Panc1 (cell line): ENCODE measurements at places on chromosomes 1 and 21.

DNA sequence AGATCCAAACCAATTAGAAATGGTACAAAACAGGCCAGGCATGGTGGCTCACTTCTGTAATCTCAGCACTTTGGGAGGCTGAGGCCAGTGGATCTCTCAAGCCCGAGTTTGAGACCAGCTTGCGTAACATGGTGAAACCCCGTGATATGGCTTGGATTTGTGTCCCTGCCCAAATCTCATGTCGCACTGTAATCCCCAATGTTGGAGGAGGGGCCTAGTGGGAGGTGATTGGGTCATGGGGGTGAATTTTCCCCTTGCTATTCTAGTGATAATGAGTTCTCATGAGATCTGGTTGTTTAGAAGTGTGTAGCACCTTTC, 7.0 kb upstream of the VASH2 start:
- no peak for DNase-seq

DNA sequence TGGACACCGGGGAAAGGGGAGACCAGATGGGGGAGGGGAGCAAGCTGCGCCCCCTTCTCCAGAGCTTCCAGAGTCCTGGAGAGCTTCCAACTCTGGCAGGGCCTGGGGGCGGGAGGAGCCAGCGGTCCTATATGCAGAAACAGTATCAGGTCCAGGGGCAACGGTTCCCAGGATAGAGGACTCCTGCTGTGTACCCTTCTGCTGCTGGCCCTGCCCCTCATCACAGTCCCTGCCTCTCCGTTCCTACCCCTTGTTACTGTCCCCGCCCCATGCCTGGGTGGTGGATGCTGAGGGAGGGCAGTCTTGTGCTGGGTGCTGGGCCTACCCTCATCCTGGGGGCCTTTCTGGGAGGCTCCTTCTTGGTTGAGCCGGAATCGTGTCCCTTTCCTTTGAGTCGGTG, 19.2 kb upstream of the PEX10 start:
- no peak for DNase-seq

DNA sequence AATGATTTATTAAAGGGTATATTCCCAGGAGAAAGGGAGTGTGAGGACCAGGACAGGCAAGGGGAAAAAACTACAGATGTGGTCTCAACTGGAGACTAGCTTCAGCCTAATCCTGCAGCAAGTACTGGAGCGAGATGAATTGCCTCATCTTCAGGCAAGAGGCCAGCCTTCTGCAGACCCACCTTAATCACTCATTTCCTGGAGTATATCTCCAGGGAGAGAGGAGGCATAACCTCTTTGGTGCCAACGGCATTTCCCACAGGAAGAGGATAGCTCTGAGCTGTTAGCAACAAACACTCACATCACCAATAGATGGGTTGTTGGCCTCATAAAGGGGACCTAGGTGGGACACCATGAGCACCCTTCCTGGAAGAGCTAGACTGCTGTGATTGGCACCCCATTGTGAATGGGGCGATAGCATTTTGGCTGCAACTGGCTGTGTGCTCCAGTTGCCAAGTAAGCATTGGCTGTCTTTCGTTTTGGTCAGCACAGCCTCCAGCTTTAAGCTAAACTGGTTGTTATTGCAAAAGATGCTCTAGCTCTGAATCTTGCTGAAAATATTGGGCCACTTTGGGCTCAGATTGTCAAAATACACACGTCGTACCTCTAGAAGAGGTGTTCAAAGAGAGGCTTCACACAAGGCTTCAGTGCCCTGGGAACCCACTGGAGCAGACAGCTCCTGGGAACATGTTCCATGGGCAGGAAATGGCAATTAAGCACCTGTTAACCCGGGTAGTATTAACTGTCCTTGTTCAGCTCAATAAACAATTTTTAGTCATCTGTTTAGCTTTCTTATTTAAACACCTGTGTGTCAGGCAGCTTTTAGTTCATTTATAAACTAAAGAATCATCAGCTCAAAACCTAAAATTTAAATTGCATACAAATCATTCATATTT, 314.8 kb upstream of the C1orf87 start:
- no peak for DNase-seq

DNA sequence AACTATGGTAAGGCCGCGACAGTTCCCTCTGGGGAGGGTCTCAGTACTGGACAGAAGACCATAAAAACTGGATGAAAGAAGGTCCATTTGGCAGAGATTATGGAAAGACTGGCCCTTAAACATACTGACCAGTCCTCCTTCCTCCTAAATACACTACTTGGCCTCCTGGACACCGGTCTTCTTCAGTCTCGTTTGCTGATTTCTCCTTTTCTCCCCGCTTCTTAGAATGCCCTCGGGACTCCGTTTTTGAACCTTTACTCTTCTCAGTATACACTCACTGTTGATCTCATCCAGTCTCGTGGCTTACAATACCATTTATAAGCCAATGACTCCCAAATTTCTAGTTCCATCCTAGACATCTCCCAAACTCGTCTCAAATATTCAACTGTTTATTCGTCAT, 694 bp upstream of the MRPL9 start:
- no peak for DNase-seq

GRCh38 chr1:3697810-3698209, 45.5 kb downstream of the TP73 start:
- no peak for DNase-seq

GRCh38 chr1:159866066-159866465, 3.6 kb upstream of the VSIG8 start:
- DNase-seq = no peak

DNA sequence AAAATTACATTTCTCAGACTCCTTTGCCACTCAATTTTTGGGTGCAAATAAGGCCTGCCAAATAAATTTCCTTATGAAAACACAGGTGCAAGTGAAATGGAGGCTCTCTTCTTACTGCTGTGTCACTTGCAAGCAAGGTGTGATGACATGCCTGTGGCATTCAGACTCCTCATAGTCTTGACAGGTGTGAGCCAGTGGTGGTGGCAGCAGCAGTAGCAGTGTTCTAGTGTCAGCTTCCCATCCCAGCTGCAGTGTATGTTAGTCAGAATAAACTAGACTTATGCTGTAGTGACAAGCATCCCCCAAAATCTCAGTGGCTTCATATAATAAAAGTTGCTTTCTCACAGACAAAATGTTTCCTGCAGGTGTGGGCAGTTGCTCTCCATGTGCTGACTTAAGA, 3.8 kb upstream of the EEIG2 start:
- no peak for DNase-seq

DNA sequence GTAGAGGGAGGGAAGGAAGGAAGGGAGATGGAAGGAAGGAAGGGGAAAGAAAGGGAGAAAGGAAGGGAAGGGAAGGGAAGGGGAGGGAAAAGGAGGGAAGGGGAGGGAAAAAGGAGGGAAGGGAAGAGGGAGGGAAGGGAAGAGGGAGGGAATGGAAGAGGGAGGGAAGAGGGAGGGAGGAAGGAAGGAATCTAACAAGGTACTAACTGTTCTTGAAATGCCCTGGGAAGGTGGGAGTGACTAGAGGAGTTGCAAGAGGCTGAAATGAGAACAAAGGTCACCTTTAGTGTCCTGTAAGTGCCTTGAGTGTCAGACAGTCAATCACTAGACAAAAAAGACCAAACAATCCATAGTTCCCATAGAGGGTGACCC, 2.3 kb upstream of the ATP2B4 start:
- no peak for DNase-seq

GRCh38 chr1:238664139-238664538, 722.2 kb upstream of the CHRM3 start:
- no peak for DNase-seq

DNA sequence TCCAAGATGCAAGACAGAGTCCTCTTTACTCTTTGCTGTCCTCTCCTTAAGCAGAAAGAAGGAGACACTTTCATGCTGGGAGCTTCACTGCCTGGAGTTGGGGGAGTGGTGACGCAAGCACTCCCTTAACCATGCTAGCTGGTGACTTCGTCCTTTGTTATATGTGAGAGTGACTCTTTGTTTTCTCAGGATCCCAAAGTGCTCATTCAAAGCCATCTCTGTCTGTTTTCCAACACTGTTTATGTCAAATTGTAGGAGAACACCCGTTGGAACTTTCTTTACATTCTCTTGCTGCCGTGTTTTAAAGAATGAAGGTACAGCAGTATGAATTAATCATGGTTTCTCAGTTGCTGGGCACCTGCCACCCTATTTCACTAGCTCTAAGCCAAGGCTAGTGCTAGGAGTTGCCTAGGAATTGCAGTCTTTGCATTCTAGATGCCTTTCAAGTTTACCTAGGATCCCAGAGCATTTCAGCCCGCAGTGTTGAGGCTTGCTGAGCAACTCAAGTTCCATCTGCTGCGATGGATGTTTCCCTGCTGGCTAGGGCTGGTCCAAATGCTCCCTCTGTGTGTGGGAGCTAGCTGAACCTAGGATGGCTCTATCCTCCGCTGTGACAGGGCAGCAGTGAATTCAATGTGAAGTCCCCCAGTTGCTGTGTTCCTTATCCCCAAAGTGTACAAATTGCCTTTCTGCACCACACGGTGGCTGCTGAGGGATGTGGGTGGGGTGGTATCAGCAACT, 82.6 kb upstream of the GPR52 start:
- DNase-seq = no peak

DNA sequence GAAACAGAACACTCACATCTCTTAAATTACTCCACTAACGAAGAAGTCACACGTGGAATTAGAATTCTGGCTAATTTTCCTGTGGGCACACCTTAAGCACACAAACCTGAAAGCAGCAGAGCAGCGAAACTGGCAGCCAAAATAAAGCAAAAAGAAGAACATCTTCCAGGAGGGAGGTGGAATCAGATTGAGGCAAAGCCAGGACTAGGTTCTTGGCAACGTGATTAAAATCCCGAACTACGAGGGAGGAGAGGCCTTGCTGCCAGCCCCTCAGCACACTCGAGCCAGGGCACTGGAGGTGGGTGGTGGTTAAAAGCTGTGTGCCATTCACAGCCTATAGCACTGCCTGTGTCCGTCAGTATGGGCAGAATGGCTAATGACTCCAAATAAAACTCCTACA, 58.0 kb downstream of the HIVEP3 start:
- no peak for DNase-seq

DNA sequence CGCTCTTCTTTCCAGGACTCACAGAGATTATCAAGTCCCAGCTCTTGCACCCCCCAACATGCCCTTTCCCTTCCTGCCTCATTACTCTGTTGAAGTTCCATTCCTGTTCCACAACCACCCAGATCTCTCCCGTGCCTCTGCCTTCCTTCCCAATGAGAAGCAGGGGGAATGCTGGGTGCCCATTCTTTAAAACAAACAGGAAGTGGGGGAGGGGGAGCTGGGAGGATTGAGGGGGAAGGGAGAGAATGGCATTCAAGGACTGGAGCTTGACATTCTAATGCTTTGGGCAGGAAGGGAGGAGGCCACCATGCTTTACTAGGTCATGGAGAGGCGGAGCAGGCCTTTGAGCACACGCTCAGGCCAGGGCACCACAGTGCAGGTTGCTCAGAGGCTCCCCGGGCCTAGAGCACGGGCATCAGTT, 150.3 kb upstream of the IRF2BP2 start:
- no peak for DNase-seq

DNA sequence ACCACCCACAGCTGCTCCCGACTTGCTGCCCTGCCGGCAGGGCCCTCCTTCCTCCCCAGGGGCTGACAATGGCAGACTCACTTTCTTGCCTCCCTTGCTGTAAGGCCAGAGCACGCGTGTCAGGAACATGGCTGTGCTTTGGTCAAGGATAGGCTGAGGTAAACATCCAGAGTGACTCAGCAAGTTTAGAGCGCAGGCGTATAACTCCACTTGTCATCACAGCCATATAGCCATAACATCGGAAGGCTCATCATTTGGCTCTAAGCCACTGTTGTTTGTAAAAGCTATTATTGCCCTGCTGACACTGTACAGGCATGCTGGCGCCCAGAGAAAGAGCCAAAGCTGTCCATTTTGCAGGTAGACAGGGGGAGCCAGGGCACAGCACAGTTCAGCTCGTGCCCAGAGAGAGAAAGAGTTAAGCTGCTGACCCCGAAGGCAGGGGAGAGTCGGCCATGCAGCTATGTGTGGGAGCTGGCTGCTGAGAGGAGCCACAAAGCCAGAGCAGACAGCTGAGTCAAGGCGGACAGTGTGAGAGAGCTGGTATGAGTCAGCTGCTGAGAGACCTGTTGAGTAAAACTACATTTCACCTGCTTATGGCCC, 60.6 kb downstream of the GNG4 start:
- no peak for DNase-seq

- DNase-seq = no peak
These were observed 653.8 kb downstream of the NPHP4 start for GRCh38 chr1:5338466-5338865.

GRCh38 chr1:219639876-219640577, 27.1 kb upstream of the ZC3H11B start:
- DNase-seq = no peak

- no peak for DNase-seq
These were observed 25.8 kb downstream of the NDUFS5 start for GRCh38 chr1:39051956-39052355.

DNA sequence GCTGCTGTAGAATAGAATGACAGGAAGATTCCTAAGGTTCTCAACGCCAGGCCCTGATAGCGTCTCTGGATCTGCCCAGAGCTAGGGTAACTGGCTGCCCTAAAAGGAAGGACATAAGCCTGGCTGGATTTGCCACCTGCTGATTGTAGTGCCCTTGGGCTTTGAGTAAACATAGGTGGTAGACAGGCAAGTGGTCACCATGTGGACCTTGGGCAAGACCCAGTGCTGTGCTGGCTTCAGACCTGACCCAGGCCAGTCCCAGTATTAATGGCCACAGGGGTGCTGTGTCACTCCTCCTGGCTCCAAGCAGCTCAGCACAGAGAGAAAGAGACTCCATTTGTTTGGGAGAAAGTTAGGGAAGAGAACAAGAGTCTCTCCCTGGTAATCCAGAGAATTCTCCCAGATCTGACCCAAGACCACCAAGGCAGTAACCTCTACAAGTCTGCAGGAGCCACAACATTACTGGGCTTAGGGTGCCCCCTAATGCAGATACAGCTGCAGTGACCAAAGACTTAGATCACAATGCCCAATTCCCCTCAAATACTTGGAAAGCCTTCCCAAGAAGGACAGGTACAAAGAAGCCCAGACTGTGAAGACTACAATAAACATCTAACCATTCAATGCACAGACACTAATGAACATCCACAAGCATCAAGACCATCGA, 44.5 kb downstream of the PHTF1 start:
- no peak for DNase-seq

- DNase-seq = no peak
These were observed 106.6 kb downstream of the TLR5 start for GRCh38 chr1:223036479-223036845.

DNA sequence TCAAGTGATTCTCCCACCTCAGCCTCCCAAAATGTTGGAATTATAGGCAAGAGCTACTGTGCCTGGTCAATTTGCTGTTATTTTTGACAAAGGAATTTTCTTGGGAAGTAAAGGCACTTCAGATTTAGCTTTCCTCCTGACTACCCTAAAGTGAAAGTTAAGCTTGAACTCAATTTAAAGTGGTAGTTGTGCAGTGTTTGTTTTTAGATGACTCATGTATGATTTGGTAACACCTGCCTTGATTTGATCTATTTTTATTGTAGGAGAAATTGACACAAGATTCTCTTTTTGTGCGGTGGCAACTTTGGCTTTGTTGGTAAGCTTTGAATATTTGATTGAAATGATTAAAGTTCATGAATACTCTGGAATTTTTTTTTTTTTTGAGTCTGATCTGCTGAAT, 5.0 kb downstream of the RABGGTB start:
- DNase-seq = no peak
